H9 (cell line): ENCODE measurements at places on chromosomes 3 and 15. TPM values are rescaled to one million over a fixed set of nuclear protein-coding genes. Genes with fewer than 3 reads are reported as not detected.

DNA sequence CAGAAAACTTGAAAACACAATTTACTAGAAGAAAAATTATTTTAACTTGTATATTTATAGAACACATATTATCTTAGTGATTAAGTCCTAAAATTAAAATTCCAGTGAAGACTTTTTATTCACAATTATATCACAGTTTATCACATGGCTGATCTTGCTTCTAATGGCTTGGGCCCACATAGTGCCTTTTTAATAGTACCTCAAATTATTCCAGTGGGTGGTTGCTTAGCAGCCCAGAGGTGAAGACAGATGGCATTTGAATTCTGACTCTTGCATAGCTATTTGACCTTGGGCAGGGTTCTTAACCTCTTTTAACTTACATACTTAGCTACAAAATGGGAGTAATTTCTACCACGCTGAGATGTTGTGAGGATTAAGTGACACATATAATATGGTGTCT, 214.7 kb upstream of the SGO1 start:
- no peak for DNase-seq

- DNase-seq: no peak
These were observed 148.0 kb downstream of the MEGF11 start for GRCh38 chr15:66105286-66106265.

Gene TMEM207
- not detected in 2 replicates for total RNA-seq

Gene CPNE4
- 1.6 and 1.9 TPM in 2 replicates for total RNA-seq

GRCh38 chr15:81400640-81401236, 26.7 kb upstream of the TMC3 start:
- no peak for DNase-seq

Gene TMEM45A
- total RNA-seq: 10.1 and 10.3 TPM in 2 replicates

GRCh38 chr15:84983294-84983693, 1.6 kb downstream of the PDE8A start:
- no peak for DNase-seq

DNA sequence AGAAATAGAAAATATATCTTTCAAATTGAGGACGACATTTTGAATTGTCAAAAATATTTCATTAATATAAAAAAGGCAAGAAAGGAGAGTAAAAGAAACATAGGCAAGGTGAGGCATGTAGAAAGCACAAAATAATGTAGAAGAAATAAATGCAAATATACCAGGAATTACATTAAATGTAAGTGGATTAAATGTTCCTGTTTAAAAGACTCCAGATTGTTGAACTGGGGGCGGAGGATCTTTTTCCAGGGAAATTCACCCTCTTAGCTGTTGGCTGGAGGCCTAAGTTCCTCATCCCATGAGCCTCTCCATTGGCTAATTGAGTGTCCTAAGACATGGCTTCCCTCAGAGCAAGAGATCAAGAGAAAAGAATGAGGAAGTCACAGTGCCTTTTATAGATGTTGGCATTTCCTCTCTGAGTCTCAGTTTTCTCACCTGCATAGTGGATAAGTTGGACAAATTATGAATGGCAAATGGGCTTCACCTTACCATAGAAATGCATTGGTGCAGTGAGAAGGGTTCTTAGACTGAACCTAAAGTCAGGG, 147.4 kb upstream of the SMAD3 start:
- no peak for DNase-seq

- peak; percentile 62 for DNase-seq
These were observed 32.6 kb upstream of the RAB11A start for GRCh38 chr15:65836665-65837064.

DNA sequence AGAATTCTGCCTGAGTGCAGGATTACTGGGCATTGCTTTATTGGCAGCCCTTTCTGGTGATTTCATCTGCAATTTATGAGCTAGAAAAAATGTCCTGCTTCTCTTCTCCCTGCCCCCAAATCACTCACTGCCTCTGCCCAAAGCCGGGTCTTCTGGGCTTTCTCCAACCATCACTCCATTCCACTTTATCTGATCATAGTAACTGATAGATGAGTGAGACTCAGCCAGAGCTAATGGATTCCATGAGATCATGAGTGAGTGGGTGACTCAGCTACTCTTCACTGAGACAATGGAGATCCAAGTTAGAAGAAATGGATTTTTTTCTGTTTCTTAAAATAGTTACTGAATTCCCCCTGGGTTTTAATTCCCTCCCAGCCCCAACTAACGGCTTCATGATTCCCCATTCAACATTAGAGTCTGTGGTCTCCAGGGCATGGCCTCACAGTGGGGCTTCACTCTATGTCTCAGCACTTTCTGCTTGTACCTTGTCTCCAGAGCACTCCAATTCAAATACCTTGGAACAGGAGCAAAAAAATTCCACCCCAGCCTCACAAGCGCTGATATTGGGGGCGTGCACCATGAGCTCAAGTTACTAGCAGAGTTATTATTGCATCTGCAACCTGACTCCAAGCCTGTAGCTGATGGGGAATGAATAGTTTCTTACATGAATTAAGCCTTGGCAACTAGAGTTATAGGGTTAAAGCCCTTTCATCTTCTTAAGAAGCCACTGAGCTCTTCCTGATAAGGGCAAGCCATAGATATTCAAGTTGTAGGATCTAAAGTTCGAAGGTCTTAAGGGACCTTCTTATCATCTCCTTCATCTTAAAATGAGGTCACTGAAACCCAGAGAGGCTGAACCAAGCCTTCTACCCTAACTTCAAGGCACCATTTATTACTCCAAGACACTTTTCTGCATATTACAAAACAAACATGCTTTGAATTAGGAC, 85.9 kb downstream of the AGBL1 start:
- DNase-seq: no peak

Gene CLDN16
- total RNA-seq: not detected in 2 replicates

Gene SLC6A1
- 0.09 TPM in 1 of 2 replicates, not detected in the other for total RNA-seq

GRCh38 chr3:4247391-4247790, 55.8 kb upstream of the SETMAR start:
- no peak for DNase-seq

Gene WDR49
- 0.90 and 1.3 TPM in 2 replicates for total RNA-seq

Gene CCR5
- not detected in 2 replicates for total RNA-seq

GRCh38 chr3:185930393-185931107, 7.3 kb downstream of the TRA2B start:
- no peak for DNase-seq

GRCh38 chr15:66042624-66043023, 173.3 kb downstream of the RAB11A start:
- DNase-seq: peak; percentile 91

- DNase-seq: no peak
These were observed 416.0 kb downstream of the SHQ1 start for GRCh38 chr3:72432246-72432645.

DNA sequence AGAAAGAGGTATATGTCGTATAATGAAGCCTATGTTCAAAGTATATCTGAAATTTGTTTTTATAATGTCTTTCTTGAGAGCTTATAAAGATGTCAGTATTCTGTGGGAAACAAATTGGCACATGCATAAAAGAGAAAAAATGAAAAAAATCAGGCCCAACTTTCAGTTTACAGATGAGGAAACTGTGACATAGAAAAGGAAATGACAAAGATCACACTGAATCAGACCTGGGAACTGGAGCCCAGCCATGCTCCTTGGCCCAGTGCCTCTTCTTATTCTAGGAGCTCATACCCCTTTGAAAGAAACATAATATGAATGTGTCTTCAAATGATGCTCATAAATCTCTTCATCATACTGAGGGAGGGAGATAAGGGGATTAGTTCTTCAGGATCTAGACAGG, 48.4 kb downstream of the TMEM44 start:
- DNase-seq: no peak

Gene FANCD2OS
- total RNA-seq: not detected in 2 replicates

Gene ZNF774
- total RNA-seq: 1.0 and 2.5 TPM in 2 replicates
